ENCODE measurements at places on chromosomes 13 and 19. TPM values are rescaled to one million over a fixed set of nuclear protein-coding genes. Genes with fewer than 3 reads are reported as not detected.

DNA sequence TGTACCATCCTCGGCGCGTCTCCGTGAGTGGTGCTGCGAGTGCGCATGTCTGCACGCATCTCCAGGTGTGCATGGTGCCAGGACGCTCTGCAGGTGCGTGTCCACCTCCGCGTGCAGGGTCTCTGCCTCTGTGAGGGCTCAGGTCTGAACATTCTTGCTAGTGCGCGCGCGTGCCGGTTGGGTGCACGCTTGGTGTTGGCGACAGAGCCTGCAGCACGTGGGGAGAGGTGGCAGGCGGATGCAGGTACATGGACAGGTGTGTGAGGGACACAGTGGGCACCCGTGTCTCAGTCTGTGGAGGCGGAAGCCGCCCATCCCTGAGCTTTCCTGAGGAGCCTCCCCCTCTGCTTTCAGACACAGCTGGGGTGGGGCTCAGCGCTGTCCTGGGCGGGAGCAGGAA is 4.9 kb upstream of the OR10H2 start:
- no peaks in the 10 kb centered on the region for H3K36me3 ChIP-seq
- H3K4me1 ChIP-seq = no peaks in the 10 kb centered on the region
- H3K4me3 ChIP-seq = no peak overlapping the region
- H3K27ac ChIP-seq = no peak overlapping the region
- H3K27me3 ChIP-seq = peaks cover 38% of the 10 kb centered on the region

DNA sequence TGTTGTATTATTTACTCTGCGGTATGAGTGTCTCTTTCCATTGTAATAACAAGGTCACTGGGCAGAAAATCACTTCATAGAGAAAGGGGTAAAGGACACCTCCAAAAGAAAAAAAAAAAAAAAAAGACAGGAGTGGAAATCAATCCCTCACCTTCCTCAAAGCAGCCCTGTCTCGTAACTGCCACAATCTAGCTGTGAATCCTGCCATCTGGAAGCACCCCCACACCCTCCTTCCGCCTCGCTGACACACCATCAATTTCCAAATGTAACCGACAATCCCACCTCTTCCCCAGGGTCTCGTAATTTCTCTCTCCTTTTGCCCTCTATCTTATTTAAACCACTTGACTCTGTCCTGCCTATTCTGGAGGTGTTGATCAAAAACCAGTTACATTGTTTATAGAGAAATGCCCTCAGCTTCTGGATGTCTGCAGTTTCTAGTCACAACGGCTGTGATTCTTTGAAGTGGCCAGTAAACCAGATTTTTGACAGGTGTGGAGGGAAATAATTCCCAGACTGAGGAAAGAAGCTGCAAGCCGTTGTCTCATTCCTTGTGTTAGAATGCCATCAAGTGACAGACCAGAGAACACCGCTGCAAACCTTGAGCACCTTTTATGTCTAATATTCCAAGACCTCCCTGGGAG is 9.1 kb upstream of the POP4 start:
- peaks cover 14% of the 10 kb centered on the region for H3K27me3 ChIP-seq
- no peak for DNase-seq
- no peak overlapping the region for H3K27ac ChIP-seq
- no peaks in the 10 kb centered on the region for H3K4me1 ChIP-seq
- H3K36me3 ChIP-seq = no peaks in the 10 kb centered on the region

- no peak overlapping the region for H3K27ac ChIP-seq
- no peak overlapping the region for H3K4me3 ChIP-seq
- H3K36me3 ChIP-seq = no peaks in the 10 kb centered on the region
- DNase-seq = no peak
- H3K4me1 ChIP-seq = peaks cover 2% of the 10 kb centered on the region
These were observed 5.2 kb upstream of the LRRC8E start for GRCh38 chr19:7883105-7883504.

DNA sequence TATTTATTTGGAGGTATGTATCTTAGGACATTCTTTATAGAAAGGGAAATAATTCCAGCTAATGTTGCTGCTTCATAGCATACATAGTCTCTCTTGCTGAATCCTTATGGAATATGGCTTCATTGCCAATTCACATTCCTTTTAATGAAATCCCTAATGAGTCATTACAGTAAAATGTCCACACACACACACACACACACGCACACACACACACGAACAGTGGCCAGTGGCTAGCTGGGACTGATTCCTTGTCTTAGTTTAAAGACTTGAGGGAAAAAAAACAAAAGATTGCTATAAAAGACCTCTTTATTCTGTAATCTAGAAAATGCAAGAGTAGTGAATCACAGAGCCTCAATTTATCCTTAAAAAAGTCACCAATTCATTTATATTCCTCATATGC is 301.6 kb downstream of the SLITRK6 start:
- no peak overlapping the region for H3K4me3 ChIP-seq
- H3K4me1 ChIP-seq = no peaks in the 10 kb centered on the region
- H3K27ac ChIP-seq = no peak overlapping the region
- DNase-seq = no peak

DNA sequence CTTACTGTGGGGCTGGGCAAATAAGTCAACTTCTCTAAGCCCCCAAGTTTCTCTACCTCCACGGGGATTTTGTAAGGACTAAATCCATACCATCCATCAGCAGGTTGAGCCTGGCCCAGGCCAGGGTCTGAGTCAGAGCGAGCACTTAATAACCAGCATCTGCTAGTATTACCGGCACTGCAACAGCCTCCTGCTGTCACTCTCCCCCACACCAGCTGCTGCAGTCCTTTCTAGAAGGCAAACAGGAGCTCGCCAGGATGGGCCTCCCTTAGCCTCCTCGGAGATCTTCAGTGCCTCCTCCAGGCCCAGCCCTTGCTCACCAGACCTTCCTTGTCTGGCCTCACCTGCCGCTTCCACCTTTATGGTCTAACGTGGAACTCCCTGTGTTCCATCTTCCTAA is 3.2 kb downstream of the NAPA start:
- H3K4me3 ChIP-seq = no peak overlapping the region
- peaks cover 59% of the 10 kb centered on the region for H3K4me1 ChIP-seq
- no peak for DNase-seq
- H3K27me3 ChIP-seq = no peaks in the 10 kb centered on the region
- H3K27ac ChIP-seq = no peak overlapping the region
- peaks cover 3% of the 10 kb centered on the region for H3K36me3 ChIP-seq

- no peaks in the 10 kb centered on the region for H3K4me1 ChIP-seq
- no peak for DNase-seq
- no peaks in the 10 kb centered on the region for H3K27me3 ChIP-seq
- H3K27ac ChIP-seq = no peak overlapping the region
These were observed 217.0 kb downstream of the SPRY2 start for GRCh38 chr13:80123945-80124344.

DNA sequence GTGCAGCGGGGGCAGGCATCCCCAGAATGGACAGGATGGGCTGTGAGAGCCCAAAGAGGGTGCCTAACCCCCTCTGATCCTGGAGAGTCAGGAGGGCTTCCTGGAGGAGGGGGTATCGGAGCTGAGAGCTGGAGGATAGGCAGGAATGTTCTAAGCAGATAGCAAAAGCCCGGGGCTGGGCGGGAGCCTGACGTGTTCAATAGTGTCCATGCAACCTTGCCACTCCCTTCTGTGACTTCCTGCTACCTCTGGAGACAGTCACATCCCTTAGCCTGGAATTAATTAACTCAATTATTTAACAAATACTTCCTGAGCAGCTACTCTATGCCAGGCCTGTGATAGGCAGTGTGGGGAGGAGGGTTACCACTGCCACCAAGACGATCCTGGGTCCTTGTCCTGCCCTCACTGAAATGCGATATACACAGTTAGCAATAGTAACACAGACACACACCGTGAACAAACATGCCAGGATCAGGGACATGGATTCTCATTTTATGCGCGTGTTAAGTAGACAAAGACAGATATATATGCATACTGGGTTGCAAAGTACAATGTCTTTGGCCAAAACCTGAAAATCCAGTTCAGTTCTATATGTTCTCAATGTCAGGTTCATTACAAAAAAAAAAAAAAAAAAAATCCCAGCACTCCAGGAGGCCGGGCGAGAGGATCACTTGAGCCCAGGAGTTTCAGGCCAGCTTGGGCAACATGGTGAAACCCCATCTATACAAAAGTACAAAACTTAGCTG is 10.7 kb downstream of the AP2S1 start:
- no peaks in the 10 kb centered on the region for H3K4me1 ChIP-seq
- H3K4me3 ChIP-seq = no peak overlapping the region
- peaks cover 16% of the 10 kb centered on the region for H3K36me3 ChIP-seq
- no peak for DNase-seq
- H3K27me3 ChIP-seq = no peaks in the 10 kb centered on the region

GRCh38 chr19:40284501-40285352 is at the start of gene AKT2:
Gene AKT2, minus strand, starts transcription at chr19:40285345. Its CDS starts 20,078 bp downstream, at chr19:40265267.
- peaks cover 1% of the 10 kb centered on the region for H3K36me3 ChIP-seq
- peak; percentile 89 for DNase-seq
- peaks cover 52% of the 10 kb centered on the region for H3K4me1 ChIP-seq
- no peaks in the 10 kb centered on the region for H3K27me3 ChIP-seq
- peak within 1 kb of the TSS; percentile 100 for H3K27ac ChIP-seq

DNA sequence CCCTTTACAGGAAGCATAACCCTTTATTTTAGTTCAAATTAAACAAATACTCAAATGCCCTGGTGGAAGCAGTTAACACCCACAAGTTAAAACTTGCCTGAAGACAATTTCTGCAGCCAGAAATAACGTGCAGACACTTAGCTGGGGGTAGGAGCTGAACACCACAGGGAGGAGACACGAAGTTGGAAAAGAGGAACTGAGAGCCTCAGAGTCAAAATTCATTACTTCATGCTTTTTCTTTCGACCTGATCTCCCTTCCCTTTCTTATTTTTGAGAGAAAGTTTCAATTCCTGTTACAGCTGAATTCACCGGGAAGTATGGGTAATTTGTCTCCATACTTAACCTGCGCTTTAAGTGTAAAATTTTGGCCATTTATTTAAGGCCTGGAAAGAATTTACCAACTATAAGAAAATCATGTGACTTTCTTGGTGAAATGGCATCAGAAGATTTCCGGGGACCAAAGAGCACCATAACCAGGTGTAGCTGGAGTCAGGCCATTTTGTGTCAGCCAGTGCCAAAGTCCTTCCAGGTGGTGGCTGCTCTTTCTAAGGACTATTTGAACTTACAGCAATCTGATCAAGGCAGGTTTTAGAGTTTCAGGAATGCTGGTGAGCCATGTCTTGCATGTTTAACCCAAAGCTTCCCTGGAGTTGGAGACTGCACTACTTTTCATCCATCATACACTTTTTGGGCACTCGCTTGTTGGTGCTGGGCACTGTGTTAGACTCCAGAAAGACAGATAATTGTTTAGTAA is 46.5 kb upstream of the RCBTB2 start:
- H3K27ac ChIP-seq = no peak overlapping the region
- H3K4me3 ChIP-seq = no peak overlapping the region
- DNase-seq = no peak
- peaks cover 28% of the 10 kb centered on the region for H3K27me3 ChIP-seq
- peaks cover 4% of the 10 kb centered on the region for H3K4me1 ChIP-seq

DNA sequence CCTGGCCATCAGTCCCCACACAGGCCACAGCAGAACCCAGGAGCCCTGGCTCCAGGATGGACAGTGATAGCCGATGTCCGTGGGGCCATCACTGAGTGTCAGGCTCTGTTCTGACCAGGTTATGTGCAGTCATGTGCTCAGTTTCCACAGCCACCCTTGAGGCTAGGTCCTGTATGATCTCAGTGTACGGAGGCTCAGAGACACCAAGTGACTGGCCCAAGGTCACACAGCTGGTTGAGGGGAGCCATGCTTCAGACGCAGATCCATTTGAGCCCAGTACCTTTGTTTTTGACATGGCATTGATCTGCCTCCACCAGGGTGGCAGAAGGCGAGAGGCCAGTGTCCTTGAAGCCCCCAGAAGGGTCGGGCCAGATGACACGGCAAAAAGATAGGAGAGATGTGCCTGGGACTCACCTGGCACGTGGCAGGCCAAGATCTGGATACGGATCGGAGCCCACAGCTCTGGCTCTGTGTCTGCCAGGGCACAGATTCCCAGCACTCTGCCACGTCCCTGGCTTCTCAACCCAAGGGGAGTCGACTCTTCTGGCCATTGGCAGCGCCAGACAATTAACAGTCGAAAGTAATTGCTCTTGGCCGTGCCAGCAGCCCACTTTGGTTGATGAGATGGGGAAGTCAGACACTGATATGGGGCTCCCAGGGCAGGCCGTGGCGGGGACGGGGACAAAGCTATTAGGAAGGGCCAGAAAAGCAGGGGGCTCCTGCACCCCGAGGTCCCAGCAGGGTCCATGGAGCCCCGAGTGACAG is 15.6 kb downstream of the EVI5L start:
- no peak for DNase-seq
- no peaks in the 10 kb centered on the region for H3K27me3 ChIP-seq
- no peaks in the 10 kb centered on the region for H3K36me3 ChIP-seq
- H3K27ac ChIP-seq = no peak overlapping the region
- no peak overlapping the region for H3K4me3 ChIP-seq

GRCh38 chr19:45419396-45419795 is 4.3 kb downstream of the ERCC1 start:
- peaks cover 36% of the 10 kb centered on the region for H3K36me3 ChIP-seq
- peak overlapping the region; percentile 72 for H3K27ac ChIP-seq
- no peak overlapping the region for H3K4me3 ChIP-seq
- no peaks in the 10 kb centered on the region for H3K27me3 ChIP-seq
- peak; percentile 28 for DNase-seq

- DNase-seq = no peak
- H3K36me3 ChIP-seq = no peaks in the 10 kb centered on the region
- peaks cover 11% of the 10 kb centered on the region for H3K4me1 ChIP-seq
- H3K4me3 ChIP-seq = no peak overlapping the region
- peaks cover 2% of the 10 kb centered on the region for H3K27me3 ChIP-seq
These were observed 109.5 kb upstream of the TSC22D1 start for GRCh38 chr13:44685641-44686040.

DNA sequence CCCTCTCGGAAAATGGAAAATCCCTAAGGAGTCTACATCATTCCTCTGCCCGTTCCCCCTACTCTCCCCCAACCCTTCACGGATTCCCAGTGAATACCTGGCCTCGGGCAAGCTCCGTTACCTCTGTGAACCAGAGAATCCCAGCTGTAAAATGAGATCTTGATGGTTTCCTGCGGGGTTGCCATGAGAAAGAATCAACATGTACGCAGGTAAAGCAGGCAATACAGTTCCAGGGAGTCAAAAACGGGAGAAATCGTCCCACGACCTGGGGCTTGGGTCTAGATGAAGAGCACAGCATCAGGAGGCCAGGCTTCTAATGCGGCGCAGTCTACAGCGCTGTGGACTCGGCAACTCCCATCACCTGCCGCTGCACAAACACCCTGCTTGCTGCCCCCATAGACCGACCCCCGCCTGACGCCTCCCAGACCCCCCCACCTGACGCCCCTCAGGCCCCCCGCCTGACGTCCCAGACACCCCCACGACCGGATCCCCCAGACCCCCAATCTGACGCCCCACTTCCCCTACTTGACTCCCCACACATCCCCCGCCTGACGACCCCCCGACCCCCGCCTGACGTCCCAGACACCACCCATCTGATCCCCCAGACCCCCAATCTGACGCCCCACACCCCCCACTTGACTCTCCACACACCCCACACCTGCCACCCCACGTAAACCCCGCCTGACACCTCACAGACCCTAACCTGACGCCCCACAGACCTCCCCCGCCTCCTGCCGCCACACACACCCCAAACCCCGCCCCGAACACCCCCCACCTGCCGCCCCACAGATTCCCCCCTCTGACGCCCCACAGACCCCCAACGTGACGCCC is 680 bp downstream of the LIG4 start:
- peaks cover 29% of the 10 kb centered on the region for H3K36me3 ChIP-seq
- no peaks in the 10 kb centered on the region for H3K27me3 ChIP-seq

GRCh38 chr19:38946229-38947010 is 15.7 kb downstream of the MRPS12 start:
- no peak overlapping the region for H3K4me3 ChIP-seq
- H3K36me3 ChIP-seq = no peaks in the 10 kb centered on the region
- H3K4me1 ChIP-seq = peaks cover 8% of the 10 kb centered on the region
- H3K27me3 ChIP-seq = peaks cover 9% of the 10 kb centered on the region
- DNase-seq = no peak
- H3K27ac ChIP-seq = no peak overlapping the region

The MATK gene
- 39.6 TPM for total RNA-seq

The IGFL4 gene
- not detected for total RNA-seq

The LGI4 gene
- total RNA-seq = 0.27 TPM

The SIGLEC6 gene
- total RNA-seq = not detected

The KLK11 gene
- total RNA-seq = not detected

The KLK14 gene
- 0.43 TPM for total RNA-seq

The TEKTIP1 gene
- total RNA-seq = 2.4 TPM

Data from activated CD8-positive, alpha-beta T cell treated with anti-CD3 and anti-CD28 coated beads for 36 hours (primary cell).